ENCODE measurements at places on chromosomes 5 and 9. TPM values are rescaled to one million over a fixed set of nuclear protein-coding genes. Genes with fewer than 3 reads are reported as not detected.

Gene SPATA6L
- total RNA-seq: 0.13 TPM

Gene GFI1B
- 0.08 TPM for total RNA-seq

Gene ADGRD2
- not detected for total RNA-seq

Gene FBLL1
- total RNA-seq: 7.5 TPM

Gene ACTBL2
- total RNA-seq: not detected

Gene SPINK7
- total RNA-seq: not detected

Gene SMIM15
- 77.5 TPM for total RNA-seq

Gene WDR31
- 0.80 TPM for total RNA-seq

Gene CRAT
- total RNA-seq: 38.8 TPM

Gene SLC28A3
- total RNA-seq: not detected

Gene IFNA21
- total RNA-seq: not detected

Gene GGTA1
- not detected for total RNA-seq

Gene C9orf50
- not detected for total RNA-seq

Gene PKD2L2
- total RNA-seq: not detected

Gene GALNT12
- total RNA-seq: 3.3 TPM

Gene CXXC5
- total RNA-seq: 85.0 TPM

Gene MAMDC2
- 1.5 TPM for total RNA-seq

Gene IFNA8
- total RNA-seq: not detected

Gene NIM1K
- 0.59 TPM for total RNA-seq

Data from Panc1 (cell line).